ENCODE measurements at places on chromosomes 1 and 21.

DNA sequence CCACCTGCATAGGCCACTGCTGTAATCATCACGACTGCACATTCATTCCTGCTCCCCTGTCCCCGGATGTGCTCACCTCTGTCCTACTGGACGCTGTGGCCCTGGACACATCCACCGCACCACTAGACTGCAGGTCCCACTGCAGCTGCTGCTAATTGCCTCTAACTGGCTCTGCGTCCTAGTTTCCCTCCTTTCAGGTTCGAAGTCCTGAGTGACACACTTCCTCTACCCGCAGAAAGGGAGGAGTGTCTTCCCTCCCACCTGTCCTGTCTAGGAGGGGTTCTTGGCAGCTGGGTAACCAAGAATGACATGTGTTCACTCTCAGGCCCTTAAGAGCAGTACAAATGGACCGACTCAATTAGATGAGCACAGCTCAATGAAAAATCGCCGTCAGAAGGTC is 40.5 kb upstream of the ITPKB start:
- DNase-seq = no peak

DNA sequence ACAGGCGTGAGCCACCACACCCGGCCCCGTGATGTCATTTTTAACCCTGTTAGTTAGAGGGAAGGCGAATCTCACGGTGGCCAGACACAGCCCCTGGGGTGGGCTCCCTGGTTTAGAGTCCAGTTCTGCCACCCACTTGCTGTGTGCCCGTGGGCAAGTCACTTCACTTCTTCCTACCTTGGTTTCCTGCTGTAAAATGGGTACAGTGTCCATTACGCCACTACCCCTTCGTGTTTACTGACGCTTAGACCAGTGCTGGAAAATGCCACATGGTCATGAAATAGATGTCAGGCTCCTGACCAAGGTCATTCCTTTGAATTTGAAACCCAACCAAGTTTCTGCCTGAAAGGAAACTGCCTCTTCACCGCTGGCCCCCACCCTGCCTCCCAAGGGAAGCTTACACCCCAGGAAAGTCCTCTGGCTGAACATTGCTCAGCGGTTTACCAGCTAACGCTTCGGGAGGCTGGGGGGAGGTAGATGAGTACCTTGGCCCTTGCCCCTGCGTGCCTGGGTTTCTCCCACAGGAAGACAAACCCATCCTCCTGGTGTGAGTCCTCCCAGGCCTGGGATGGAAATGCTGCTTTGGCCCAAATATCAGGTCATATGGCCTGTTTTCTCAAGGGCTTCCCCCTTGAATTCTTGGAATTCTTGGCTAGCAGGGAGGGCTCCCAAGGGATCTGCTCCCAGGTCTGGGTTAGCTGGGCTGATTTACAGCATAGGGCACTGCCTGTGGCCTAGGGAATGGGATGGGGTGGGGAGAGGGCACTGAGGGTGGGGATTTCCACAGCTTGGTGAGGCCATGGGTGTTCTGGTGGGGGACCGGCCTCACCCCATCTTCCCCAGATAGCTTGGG is 7.6 kb upstream of the AADACL4 start:
- no peak for DNase-seq

GRCh38 chr1:179448437-179449149 is 82.8 kb downstream of the AXDND1 start:
- DNase-seq = no peak

DNA sequence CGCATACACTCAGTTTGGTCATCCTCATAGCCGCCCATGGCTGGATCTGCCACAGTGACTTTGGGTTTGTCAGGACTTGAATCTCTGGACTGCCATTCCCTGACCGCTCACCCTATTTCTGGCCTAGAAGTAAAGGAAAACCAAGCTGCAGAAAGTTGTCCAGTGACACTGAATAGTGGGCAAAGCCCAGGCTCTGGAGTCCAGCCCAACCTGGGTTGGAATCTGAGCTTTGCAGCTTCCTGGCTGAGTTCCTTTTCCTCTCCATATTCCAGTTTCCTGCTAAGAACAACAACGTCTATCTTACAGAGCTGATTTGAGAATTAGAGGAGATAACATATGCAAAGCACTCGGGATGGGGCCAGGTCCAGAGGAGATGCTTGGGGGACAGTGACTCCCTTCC is 15.6 kb upstream of the EIF4G3 start:
- no peak for DNase-seq

DNA sequence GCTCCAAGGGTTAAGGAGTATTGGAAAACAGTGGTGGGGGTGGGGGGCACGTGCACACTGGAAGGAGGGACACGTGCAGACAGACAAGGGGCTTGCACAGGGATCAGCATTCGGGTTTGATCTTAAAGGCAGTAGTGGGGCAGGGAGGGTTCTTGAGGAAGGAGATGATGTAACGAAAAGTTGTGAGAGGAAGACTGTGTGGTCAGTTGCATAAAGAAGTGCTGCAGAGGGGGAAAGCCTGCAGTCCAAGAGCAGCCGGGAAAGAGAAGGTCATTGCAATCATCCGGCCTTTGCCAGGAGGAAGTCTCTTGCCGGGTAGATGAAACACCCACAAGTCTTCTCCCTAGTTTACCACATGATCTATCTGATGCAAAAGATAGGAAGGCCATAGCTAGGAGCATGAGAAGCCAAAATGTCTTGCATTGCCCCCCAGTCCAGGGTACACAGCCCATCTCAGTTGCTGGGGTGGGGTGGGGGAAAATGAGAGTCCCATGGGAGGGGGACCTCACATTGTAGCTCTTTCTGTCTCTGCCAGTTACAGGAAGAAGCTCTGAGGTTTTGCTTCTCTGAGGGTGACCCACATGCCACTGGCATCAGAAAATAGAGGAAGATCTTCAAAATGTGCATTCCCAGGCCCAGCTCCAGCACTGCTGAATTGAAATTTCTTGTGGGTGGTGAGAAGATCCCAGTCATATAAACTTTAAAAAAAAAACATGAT is 202.5 kb upstream of the RAB4A start:
- DNase-seq = no peak

DNA sequence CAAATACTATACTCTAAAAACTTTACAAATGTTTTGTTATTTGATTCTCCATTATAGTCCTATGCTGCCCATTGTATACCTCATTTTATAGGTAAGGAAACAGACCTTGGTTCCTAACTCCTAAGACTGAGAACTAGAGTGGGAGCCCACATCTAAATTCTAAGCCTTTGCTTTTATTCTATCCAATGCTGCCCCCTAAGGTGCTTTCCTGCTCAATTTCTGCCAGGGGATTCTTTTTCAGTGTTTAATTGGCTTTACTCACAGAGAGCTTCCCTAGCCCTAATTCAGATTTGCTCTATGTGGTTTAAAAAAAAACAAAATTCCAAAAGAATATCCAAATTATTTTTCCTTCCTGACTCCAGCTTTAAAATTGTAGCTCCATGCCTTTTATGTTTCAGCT is 64.5 kb downstream of the KIF14 start:
- DNase-seq = no peak

DNA sequence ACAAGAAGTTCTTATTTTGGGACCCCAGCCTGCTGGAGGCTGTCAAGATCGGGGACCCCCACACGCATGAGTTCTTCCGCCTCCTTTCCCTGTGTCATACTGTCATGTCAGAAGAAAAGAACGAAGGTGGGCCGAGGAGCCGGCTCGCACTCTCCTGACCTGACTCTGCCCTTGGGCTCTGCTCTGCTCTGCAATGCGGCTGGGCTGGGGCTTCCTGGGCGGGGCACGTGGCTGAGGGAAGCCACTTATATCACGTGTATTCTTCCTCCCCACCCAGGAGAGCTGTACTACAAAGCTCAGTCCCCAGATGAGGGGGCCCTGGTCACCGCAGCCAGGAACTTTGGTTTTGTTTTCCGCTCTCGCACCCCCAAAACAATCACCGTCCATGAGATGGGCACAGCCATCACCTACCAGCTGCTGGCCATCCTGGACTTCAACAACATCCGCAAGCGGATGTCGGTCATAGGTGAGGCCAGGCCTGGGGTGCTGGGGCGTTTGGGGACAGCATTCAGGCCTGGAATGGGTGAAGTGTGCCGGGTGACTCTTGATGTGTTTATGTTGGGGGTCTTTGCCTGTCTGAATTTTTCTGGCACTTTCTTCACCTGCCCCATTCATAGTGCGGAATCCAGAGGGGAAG is 17.6 kb downstream of the ATP8B2 start:
- DNase-seq = no peak

- no peak for DNase-seq
These were observed 37.9 kb upstream of the AHCTF1 start for GRCh38 chr1:246969621-246970020.

DNA sequence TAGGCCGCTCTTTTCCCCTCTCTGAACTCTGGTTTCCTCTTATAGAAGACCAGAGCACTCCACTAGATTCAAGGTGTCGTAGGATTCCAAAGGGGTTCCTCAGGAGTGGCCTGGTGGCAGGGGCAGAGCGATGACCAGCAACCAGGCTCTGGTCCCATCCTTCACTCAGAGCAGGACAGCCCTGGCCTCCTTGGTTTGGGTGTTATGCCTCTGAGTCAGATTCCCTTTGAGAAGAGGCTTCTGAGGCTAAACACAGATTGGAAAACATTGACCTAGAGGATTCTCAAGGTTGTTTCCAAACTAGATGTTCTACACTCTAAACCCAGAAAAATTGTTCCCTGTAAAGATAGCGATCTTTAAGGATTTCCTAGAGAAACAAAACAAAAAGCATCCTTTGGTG is 49.8 kb upstream of the IKBKE start:
- DNase-seq = no peak

GRCh38 chr1:113388017-113388620 is 2.2 kb upstream of the MAGI3 start:
- DNase-seq = no peak

- peak; percentile 83 for DNase-seq
These were observed 2.7 kb upstream of the PSMD4 start for GRCh38 chr1:151251656-151252470.

DNA sequence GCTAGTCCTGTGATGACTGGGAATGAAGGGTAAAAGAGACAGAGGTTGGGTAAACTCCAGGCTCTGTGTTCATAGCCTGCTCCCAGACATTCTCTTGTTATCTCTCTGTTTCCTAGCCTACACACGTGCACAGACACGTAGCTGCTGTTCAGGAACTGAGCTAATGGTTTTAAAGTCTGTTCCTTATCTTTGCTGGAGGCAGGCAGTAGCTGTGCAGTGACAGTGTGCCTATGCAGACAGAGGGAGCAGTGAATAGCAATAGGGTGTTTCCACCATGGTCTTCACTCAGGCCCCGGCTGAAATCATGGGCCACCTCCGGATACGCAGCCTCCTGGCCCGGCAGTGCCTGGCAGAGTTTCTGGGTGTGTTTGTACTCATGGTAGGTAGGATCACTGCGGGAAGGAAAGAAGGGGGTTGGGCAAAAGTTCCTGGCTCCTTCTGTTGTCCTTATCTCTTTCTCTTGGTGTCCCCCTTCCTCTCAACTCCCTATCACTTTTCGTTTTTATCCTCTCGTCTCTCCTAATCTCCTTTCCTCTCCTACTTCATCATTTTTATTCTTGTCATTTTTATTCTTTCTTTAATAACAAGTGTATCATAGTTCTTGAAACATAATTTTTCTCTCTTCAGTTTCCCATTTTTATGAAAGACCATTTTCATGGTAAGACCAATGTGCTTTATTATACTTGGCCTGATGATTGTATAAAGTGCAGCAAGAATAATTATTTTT is at the start of gene AQP10:
Gene AQP10, plus strand, starts transcription at position 212 of the 727 bp plus-strand sequence. Its CDS starts 63 bp downstream, at position 275.
- DNase-seq = no peak

- DNase-seq = no peak
These were observed 10.2 kb upstream of the IL10 start for GRCh38 chr1:206782448-206782847.

GRCh38 chr1:157098519-157098918 is 1.1 kb downstream of the ETV3L start:
- DNase-seq = no peak

DNA sequence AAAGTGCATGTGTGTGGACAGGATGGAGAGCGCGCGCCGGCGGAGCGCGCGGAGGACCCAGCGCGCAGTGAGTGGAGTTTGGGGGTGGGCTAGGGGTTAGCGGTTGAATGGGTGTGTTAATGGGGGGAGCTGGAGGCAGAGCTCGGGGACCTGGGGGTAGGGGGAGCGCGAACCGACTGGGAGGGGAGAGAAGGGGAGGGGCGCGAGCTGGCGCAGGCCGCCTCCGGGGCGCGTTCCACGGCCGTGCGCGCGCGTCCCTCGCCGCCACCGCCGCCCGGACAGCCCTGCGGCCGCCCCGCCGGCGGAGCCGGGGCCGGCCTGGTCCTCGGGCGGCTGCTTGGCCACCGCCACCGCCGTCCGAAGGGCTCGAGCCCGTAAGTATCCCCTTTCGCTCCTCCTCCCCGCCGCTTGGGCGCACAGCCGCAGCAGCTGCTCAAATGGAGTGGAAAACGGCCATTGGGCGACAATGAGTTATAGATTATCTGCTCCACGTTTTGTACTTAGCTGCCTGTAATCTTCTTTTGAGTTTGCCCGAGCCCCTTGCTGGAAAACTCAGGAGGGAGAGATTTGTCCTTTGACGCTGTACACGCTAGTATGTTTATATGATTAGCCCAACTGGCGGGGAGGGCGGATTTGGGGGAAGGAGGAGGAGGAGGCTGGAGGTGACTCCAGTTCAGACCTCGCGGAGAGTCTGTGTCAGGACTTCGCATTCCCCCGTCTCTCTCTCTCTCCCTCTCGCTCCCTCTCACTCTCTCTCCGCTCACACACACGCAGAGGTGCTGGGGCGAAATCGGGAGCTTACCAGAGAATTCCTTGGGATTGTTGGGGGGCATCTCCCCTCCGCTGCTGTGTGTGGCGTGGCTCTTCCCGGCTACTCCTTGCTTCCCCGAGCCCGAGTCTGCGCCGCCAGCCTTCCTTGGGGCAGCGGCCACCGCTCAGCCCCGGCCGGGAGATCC is at the start of gene ADGRL2:
Gene ADGRL2, plus strand, starts transcription at position 240 of the 956 bp plus-strand sequence. CDS start 36,051 bp downstream, outside the sequence.
- DNase-seq = peak; percentile 59

DNA sequence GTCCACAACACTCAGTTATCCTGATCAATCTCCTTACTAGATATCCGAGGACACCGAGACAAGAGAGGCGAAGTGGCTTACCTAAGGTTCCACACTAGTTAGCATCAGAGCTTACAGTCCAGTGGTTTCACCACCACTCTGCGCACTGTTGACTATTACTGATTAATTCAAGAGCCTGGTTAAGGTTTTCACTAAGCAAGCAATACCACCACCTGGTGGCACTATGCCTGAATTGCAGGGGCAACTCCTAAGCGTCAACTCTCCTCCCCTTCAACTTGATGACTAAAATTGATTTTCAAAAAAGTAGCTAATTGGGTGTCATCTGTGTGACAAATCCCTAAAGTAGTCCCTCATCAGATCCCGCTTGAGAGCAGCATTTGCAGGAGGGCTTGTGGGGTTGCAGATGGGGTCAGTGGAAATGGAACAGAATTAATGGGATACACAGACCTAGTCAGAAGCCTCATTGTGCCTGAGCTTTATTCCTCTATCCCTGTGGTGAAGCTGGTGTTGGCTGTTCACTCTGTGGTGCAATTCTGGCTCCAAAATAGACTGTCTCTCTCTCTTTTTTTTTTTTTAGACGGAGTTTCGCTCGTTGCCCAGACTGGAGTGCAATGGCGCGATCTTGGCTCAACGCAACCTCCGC is 9.1 kb downstream of the TTC22 start:
- peak; percentile 90 for DNase-seq

DNA sequence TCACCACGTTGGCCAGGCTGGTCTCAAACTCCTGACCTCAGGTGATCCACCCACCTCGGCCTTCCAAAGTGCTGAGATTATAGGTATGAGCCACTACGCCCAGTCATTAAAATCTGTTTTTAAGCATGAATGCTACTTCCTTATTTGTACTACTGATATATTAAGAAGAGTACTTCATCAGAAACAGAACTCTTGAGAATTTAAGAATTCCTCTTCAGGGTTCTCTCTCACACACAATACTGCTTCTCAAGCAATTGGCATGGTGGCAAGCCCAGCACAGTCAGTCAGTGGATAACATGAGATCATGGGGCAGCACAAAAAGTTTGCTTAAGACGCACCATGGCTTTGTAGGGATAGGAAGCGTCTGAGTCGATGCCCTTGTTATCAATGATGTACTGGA is 14.1 kb downstream of the CTSS start:
- DNase-seq = no peak

All from NCI-H526 (cell line).